Stimulated activated CD8-positive, alpha-beta memory T cell treated with anti-CD3 and anti-CD28 coated beads, Interleukin-2, amount 100 ng/mL, for 1 hour (primary cell): ENCODE measurements at places on chromosomes 4 and X.

DNA sequence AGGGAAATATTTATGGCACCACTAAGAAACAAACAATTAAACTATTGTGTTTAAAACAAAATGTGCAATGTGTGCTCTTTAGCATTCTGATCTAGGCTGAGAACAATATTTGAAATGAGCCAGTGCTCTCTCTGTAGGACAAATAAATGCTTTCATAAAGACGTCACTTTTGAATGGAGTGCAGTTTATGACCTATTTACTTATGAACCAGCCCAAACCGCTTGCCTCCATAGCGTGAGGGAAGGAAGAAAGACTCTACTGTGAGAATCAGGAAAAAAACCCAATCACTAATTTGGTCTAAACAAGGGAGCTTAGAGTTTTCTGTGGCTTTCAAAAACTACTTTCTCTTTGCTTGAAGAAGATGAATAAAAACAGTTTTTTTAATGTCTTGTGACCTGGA is 39.4 kb downstream of the SAT1 start:
- no peak for DNase-seq

GRCh38 chr4:73621357-73621756 is 1.1 kb upstream of the RASSF6 start:
- no peak for DNase-seq

DNA sequence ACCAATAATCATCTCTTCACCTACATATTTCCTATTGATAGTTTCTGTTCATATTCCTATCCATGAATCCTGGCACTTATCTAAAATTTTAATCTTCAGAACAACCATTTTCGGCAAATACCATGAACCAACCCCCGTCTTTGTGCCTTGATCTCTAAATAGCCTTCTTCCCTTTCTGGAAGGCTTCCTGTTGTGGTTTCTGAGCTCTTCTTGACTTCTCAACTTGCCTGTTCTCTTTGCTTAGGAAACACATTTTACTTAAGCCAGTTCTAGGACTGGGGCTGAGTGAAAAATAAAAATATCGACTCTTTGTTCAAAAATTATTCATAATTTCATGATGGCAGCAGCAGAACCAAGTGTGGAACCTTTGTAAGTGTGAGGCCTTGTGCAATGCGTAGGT is 882.4 kb downstream of the C4orf33 start:
- DNase-seq = no peak

DNA sequence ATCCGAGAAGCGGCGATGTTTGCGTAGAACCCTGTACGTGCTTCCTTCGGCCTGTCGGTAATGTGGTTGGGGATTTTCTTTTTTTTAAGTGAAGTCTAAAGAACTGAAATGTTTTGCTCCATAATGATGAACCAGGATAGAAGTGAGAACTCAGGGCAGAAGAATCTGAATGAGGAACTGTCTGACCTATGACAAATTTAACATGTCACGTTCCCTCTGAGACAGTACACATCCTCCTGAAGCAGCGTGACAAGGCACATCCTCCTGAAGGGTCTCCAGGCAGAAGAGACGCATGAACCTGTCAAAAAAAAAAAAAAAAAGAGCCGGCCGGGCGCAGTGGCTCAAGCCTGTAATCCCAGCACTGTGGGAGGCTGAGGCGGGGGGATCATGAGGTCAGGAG is 6.2 kb downstream of the CSF2RA start:
- no peak for DNase-seq

GRCh38 chr4:147355032-147355656 is 125.8 kb upstream of the EDNRA start:
- no peak for DNase-seq
